HepG2 (cell line): ENCODE measurements at places on chromosomes 7 and 10. TPM values are rescaled to one million over a fixed set of nuclear protein-coding genes. Genes with fewer than 3 reads are reported as not detected.

- no peak for DNase-seq
These were observed 37.0 kb downstream of the NHLRC2 start for GRCh38 chr10:113891476-113891875.

- no peak for DNase-seq
These were observed 8.0 kb upstream of the CFAP70 start for GRCh38 chr10:73366381-73367298.

The PON3 gene
- total RNA-seq, result 14.1 and 23.6 TPM in 2 replicates

DNA sequence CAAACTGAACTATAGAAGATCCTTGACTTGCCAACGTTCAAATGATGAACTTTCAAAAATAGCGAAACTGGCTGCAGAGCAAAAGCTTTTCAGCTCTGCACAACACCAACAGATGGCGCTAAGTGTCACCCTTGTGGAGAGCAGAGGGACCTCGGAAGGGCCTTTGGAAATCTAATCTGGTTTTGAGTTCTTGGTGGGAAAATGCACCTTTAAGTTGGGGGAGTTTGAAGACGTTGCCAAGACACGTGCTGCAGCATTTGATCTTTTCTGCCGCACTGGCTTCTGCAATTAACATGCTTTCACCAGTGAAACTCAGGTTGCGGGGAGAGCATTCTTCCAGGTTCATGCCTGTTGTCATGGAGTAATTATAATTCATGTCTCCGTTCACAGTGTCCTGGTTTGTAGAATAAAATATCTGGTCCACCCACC is 26.3 kb upstream of the WDR11 start:
- peak; percentile 51 for DNase-seq

The EBF3 gene
- not detected in 2 replicates for total RNA-seq

DNA sequence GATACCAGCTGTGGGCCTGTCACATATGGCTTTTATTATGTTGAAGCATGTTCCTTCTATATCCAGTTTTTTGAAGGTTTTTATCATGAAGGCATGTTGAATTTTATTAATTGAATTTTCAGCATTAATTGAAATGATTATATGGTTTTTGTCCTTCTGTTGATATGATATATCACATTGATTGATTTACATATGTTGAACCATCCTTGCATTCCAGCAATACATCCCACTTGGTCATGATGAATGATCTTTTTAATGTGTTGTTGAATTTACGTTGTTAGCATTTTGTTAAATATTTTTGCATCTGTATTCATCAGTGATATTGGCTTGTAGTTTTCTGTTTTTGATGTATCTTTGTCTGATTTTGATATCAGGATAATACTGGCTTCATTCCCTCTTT is 21.2 kb downstream of the PRSS37 start:
- DNase-seq, result no peak

- no peak for DNase-seq
These were observed 724.5 kb downstream of the GRID1 start for GRCh38 chr10:85642082-85642420.

The ERVW-1 gene
- total RNA-seq, result not detected in 2 replicates

- no peak for DNase-seq
These were observed 23.4 kb upstream of the CASD1 start for GRCh38 chr7:94486216-94486615.

The TLL2 gene
- 0.09 TPM in 1 of 2 replicates, not detected in the other for total RNA-seq
